ENCODE measurements at places on chromosomes 5 and 9.

GRCh38 chr5:56850423-56850822, 35.1 kb downstream of the MAP3K1 start:
- no peak for DNase-seq

GRCh38 chr9:89522261-89522958, 24.5 kb upstream of the SEMA4D start:
- DNase-seq: peak; percentile 52

- peak; percentile 32 for DNase-seq
Observed at GRCh38 chr9:1454616-1455347, 404.6 kb downstream of the DMRT2 start.

GRCh38 chr5:139445325-139446170, 6.2 kb upstream of the DNAJC18 start:
- DNase-seq: peak; percentile 67

- no peak for DNase-seq
Observed at GRCh38 chr5:146254223-146254622, 50.8 kb downstream of the RBM27 start.

- DNase-seq: no peak
Observed at GRCh38 chr5:86354664-86355063, 263.1 kb upstream of the COX7C start.

GRCh38 chr5:36217988-36218387, 23.7 kb downstream of the NADK2 start:
- no peak for DNase-seq

All from femur (tissue), 1 donor.